Progenitor cell of endocrine pancreas (in vitro differentiated cells): ENCODE measurements at places on chromosomes 5 and 9.

DNA sequence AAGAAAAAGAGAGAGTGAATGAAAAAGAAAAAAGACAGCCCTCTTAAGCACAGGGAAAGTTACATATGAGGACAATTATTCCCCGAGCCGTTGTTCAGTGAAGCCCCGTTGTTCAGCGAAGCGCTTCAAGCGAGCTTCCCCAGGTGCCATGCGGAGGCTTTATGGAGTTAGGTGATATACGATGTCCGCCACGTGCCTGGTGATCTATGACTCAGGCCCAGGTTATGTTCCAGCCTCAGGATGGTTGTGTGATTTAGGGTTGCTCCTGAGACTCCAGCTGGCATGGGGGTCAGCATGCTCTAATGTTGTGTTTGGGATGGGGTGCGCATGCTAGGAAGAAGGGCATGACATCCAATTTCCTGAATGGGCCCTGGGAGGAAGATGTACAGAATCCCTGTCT lies 365.6 kb downstream of the CDK5RAP2 start:
- DNase-seq, result no peak

- DNase-seq, result no peak
These were observed 129.6 kb downstream of the TLE1 start for GRCh38 chr9:81559709-81560108.

GRCh38 chr9:87510252-87510683 lies 12.6 kb downstream of the DAPK1 start:
- DNase-seq, result no peak

- no peak for DNase-seq
These were observed 78.1 kb downstream of the CFAP95 start for GRCh38 chr9:69898714-69899209.

- DNase-seq, result no peak
These were observed 13.8 kb downstream of the ACO1 start for GRCh38 chr9:32398207-32398606.

DNA sequence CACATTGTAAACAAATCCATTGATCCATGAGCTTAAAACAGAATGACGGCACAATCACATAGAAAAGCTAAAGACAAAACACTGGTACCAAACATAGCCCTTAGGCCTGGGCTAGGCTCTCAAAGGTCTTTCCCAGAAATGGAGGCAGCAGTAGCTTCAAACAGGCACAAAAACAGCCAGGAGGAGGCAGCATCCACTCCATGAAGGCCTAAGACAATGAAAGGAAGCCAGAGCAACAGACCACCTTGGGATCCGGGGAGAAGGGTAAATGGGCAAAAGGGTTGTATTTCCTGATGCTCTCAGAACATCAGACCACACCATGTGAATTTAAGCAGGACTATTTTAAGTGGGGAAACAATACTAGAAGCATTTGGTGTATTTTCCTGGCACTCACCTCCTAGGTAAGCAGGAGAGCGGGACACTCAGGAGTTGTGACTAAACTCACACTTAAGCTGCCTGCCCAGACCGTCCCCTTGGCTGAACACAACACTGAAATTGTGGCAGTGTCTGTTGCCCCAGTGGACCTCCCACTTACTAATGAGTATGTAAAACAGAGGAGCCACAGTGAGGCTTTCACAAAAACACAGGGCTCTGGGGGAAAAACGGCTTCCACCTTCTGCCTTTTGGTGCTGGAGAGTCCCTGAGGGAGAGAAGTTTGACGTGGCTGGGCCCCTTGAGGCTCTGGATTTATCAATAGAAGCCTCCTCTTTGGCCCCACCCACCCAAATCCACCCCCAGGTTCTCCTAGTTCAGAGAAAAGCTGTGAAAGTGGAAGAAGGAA lies 11.9 kb downstream of the GNPDA1 start:
- no peak for DNase-seq

GRCh38 chr9:108463932-108464606 lies 391.7 kb downstream of the ACTL7B start:
- DNase-seq, result no peak

GRCh38 chr5:54881286-54882005 lies 103.9 kb downstream of the ESM1 start:
- DNase-seq, result no peak

DNA sequence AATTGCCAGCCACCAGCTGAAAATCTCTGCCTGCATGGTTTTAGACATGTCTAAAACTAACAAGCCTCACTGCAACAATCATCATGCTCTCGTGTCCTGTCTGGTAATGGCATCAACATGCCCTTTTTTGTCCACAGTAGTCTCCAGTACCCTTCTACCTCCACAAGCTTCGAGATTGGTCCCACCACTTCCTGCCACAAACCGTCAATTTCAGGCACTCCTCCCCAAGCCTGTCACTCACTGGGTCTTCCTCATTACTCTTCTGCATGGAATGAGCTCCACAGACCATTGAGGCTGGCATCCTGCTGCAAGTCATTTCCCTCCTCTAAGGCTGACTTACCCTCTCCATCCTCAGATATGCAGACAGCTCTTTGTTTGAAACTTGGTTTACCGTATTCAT lies 9.0 kb downstream of the LPAR1 start:
- DNase-seq, result no peak

GRCh38 chr5:151208481-151208914 lies 15.4 kb downstream of the CCDC69 start:
- DNase-seq, result no peak

DNA sequence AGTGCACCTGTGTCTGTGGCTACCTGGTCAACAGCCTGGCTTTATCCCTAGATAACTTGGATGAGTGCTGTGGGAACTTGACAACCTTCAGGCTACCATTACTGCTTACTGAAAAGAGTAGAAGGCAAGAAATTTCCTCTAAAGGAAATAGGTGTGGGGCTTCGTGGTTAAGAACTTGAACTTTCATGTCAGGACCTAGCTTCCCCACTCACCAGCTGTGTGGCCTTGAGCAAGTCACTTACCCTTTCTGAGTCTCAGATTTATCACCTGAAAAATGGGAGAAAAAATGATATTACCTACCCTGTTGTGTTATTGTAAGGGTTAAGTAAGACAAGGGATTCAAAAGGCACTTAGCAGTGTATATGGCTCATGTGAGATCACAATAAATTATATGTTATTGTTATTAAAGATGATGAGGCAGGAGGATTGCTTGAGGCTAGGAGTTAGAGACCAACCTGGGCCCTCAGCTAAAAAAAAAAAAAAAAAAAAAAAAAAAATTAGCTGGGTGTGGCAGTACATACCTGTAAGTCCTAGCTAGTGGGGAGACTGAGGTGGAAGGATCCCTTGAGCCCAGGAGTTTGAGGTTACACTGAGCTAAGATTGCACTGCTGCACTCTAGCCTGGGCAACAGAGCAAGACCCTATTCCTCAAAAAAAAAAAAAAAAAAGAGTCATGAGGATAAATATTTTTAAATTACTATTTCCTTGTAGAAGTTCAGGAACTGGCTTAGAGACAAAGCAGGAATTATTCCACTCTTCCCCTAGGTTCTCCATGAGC lies 97.0 kb upstream of the SPRY4 start:
- DNase-seq, result no peak

- no peak for DNase-seq
These were observed 147.4 kb downstream of the ACTBL2 start for GRCh38 chr5:57335092-57335660.

GRCh38 chr9:77457916-77458592 lies 190.1 kb downstream of the GNA14 start:
- DNase-seq, result peak; percentile 45

DNA sequence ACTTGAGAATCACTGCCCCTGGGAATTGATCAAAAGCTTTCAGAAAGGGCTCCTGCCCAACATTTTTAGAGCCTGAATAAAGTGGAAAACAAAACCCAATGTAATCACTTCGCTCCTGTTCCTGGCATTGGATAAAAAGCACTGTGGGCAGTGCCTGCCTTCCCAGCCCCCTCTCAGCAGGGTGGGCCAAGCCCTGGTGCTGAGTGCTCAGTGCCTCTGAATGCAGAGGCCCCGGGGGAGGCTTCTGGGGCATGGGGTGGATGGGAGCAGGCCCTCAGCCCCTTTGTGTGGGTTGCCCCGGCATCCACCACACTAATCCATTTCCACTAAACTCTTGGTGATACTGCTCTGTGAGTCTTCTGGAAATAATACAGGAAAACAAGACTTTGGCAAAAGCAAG lies 55.6 kb downstream of the CFAP90 start:
- DNase-seq, result no peak

GRCh38 chr5:138068742-138069600 lies 14.9 kb upstream of the WNT8A start:
- peak; percentile 41 for DNase-seq
